ENCODE measurements at places on chromosomes 11 and 22.
A peak's percentile ranks its signal among the peaks of the same experiment; 100 is the strongest.

- DNase-seq: no peak
Observed at GRCh38 chr11:72232260-72233055, 7.9 kb downstream of the INPPL1 start.

GRCh38 chr11:109853156-109853776, 239.9 kb upstream of the ZC3H12C start:
- DNase-seq: no peak

DNA sequence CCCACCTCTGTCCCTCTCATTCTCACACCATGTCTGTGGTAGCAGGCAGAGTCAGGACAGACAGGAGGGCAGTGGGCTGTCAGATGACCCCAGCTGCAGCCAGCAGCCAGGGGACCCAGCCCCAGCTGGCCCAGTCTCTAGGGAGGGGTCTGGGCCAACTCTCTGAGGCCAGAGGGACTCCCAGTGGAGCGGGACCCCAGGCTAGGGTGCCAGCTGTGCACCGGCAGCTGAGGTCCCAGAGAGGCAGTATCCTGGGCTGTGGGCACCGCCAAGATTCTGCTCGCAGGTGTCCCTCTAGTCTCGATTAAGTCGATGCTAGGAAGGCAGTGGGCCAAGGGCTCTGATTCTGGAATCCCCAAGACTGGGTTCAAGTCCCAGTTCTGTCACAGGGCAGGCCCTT, 16.7 kb upstream of the FADD start:
- DNase-seq: no peak

DNA sequence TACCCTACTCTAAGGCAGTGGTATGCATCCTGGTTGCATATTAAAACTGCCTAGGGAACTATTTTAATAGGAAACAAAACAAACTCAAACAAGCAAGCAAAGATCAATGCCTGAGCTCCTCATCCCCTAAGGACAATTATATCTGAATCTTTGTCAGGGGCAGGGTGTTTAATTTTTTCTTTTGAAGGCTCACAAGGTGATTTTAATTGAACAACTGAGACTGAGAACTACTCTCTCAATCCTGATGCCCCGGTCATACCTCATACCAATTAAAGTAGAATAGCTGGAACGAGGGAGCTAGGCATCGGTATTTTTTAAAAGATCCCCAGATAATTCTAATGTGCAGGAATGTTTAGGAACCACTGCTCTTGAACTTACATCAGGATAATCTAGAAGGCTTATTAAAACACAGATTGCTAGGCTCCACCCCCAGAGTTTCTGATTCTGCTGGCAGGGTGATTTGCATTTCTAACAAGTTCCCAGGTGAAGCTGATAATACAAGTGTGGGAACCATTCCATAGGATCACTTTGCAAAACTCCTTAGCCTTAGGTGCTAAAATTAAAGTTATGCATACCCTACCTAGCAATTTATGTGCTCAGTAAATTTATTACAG, 416.5 kb downstream of the GUCY1A2 start:
- no peak for DNase-seq

DNA sequence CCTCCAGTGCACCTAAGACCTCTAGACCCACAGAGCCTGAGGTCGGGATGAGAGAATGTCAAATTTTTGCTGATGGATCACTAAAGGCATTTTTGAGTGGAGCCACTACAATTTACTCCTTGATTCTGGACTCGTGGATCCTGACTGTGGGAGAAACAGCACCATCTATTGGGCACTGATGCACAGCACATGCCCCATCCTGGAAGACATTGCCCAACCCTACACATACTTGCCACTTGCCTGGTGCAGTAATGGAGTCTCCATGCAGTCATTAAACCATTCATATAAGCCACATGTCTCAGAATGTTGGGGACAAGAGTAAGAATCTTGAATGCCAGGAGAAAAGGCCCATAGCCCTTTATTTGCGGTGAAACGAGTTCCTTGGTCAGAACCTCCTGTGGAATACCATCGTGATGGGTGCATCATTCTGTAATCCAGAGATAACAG, 103.9 kb downstream of the GGTLC2 start:
- peak; percentile 35 for DNase-seq

- no peak for DNase-seq
Observed at GRCh38 chr11:47971501-47971900, 8.9 kb upstream of the PTPRJ start.

GRCh38 chr22:40313007-40313406, 33.3 kb upstream of the ADSL start:
- DNase-seq: no peak

DNA sequence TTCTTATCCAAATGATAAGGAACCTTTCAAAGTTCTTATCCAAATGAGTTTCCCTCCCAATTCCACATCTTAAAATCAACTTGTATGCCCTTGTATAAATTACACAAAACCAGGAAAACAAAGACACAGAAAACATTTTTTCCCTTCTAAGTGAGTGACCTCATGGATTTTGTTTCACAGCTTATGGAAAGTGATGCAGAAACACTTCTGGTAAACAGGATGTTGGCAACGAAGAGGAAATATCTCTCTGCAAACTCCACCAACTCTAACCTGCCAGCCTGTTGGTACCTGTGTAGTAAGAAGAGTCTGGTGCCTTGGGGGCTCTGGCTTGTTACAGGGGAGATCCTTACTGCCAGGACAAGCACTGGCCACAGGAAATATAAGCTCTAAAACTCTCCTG, 57.0 kb downstream of the CELSR1 start:
- DNase-seq: no peak

GRCh38 chr22:28004021-28004420, 85.0 kb upstream of the PITPNB start:
- DNase-seq: no peak

DNA sequence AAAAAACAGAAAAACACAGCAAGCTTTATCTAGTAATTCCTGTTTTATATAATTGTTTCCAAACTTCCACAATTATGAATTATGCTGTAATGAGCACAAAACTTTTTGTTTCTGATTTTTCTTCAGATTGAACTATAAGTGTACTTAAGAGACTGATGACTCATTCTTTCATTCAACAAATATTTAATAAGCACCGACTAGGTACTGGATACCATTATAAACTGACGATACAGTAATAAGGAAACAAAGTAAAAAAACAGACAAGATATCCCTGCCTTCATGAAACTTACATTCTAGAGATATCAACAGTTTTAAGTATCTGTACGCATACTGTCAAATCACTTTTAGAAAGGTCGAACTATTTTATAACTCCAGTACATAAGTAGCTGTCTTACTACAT, 78.6 kb downstream of the ME3 start:
- no peak for DNase-seq

DNA sequence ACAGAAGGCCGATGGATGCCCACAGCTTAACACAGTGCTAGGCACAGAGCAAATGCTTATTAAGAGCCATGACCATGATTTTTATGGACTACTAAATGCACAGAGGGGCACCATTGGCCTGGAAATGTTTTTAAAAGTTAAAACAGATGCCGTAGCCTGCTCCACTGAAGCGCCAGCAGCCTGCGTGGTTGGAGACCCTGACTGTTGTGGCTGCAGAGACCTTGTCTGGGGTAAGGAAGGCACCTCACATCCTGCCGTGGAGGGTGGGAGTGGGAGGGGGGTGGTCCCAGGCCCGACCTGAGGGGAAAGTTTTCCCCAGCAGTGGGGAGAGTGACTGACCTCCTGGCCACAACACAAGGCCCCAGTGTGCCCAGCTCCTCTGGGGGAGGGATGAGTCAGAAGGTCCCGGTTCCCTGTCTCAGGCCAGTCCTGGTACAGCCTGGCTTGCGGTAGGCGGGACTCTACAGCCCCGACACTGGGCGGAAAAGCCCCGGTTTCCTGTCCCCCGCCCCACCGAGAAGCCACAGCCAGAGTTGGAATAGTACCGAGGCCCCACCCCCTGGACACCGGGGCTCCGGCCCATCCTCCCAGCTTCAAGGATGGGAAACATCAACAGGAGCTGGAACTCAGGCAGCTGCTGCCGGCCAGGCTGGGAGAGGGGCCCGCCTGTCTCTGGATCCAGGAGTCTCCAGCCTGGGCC, 7.0 kb downstream of the CHST1 start:
- no peak for DNase-seq

DNA sequence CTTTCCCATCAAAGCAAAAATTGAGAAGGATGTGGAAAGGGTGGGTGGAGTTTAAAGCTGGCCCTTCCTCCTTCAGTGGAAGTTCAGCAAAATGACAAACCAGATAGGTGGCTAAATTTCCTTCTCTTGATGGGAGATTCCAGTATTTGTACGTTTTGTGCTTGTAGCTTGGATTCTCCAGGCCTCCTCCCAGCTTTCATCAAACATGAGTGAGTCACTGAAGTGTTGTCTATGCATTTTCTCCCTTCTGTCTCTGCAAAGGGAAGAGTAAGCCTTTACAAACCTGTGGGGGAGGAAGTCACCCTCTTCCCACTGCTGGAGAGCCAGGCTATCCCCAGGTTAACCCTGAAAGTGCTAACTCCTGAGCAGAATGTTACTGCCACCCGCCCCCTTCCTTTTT, 6.4 kb downstream of the MARK2 start:
- no peak for DNase-seq

DNA sequence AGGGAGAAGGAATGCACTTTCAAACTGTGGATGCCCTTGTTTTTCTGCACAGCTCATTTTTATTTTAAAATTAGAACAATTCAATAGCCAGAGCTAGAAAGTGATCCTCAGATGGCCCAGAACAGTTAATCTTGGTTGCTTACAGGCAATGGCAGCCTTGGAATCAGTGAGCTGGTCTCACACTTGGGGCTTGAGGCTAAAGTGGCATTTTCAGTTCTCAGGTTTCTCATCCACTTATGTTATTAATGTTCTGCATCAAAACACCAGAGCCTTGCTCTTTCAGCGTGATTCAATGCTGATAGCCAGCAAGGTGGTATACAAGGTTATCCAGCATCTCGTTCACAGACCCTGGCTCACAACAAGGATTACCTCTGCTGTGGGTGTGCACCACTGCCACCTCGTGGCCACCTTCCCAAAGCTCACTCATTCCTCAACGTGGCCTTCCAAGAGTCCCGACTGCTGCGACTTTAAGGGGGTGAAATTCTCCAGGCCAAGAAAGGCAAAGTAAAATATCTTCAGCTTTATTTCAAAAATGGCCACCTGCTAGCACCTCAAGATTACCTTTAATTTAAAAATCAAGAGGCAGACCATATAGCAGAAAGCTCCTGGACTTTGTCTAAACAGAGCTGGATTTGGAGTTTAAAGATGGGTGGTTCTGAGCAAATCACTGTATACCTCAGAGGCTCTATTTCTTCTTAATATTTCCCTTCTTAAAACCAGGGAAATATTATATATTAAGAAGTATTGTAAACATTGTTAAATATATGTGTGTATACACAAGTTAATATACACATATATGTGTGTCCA, 34.2 kb upstream of the FSHB start:
- DNase-seq: peak; percentile 34

DNA sequence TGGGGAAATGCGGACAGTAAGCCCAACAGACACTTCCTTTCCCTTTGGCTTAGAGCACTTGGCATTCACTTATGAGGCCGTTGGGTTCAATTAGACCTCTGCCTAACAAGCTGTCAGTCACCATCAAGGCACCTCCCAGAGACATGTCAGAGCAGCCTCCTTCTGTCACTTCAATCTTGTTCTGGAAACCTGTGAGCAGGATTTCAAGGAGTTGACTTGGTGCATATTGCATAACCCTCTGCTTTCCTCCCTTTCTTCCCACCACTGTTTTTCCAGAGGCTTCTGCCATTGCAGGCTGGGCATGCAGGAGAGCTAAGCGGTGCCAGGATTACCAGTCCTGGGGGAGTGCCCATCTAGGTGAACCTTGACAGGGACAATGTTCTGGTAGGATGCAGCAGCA, 484.2 kb upstream of the LRRC4C start:
- DNase-seq: no peak

- no peak for DNase-seq
Observed at GRCh38 chr11:43518408-43519160, 159.9 kb downstream of the TTC17 start.

DNA sequence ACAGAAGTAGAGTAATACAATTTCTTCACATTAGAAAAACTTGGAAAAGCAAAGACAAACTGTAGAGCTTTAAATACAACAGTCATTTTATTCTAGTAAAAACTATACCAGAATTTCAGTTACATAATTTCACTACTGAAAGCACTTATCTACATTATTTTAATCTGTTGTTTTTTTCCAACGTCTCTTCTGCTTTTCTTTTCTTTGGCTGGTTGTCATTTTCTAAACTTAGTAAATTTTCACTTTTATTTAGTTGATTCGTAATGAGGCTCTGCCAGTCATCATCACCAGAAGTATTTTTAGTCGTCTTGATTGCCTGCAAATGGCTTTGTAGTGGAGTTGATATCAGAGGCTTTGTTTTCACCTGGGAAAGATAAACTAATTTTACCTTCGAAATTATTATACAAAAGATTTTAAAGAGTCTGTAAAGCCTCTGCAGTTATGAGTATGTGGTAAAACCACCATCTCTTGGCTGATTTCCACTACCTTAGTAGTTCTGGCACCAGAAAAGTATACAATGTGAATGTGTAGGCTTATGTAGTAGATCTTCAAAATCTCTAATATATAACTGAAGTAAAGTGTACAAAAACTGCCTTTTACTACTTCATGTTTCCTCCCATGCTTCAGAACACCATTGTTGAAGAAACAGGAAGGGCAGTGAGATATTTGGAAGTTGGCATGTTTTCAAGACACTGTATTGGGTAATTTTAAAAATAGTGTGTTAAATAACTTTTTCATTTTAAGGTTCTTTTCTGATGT, 19.2 kb downstream of the EIF3M start:
- no peak for DNase-seq

- DNase-seq: no peak
Observed at GRCh38 chr11:43861141-43861540, 19.5 kb upstream of the ALKBH3 start.

DNA sequence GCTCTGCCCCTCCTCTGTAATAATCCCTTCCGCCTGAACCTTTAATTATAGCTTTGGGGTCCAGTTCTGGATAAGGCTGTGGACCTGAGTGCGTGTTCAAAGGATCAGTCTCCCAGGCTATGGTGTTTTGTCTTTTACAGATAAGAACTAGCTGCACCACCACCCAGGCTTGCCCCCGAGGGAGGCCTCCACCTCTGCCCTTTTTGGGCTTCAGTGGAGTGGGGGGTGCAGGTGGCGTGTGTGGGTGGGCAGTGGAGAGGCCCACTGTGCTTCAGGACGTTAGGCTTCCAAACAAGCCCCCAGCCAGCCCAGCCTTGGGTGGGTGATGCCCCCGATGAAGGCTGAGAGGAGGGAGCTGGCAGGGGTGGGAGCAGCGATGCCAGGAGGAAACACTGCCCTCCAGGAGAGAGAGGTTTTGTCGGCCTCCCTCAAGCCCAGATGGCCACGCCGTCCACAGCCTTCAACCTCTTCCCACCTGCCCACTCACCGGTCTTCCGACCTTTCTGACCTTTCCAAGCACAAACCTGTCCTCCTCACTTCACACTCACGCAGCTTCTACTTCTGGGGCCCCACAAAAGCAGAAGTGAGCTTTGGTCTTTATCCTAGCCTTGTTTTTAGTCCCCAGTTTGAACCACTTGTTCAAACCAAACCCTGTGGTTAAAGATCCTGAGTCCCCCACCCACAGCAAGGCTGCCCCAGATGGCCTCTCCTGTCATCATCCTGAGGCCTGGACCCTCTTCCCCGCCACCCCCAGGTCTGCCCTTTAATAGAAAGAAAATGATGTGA, 20.4 kb downstream of the PSMD13 start:
- DNase-seq: no peak

GRCh38 chr22:46547179-46547882, 9.9 kb upstream of the CELSR1 start:
- no peak for DNase-seq

GRCh38 chr11:78783301-78783700, 208.6 kb upstream of the NARS2 start:
- DNase-seq: no peak

- DNase-seq: peak; percentile 73
Observed at GRCh38 chr11:67351275-67352005, 1.9 kb downstream of the POLD4 start.

Measured in activated CD8-positive, alpha-beta memory T cell treated with anti-CD3 and anti-CD28 coated beads, Interleukin-2, amount 50 U/mL, for 4 hours (primary cell).